ENCODE measurements at places on chromosomes 4 and X.

- DNase-seq = no peak
These were observed 57.4 kb upstream of the PITX2 start for GRCh38 chr4:110680265-110680664.

DNA sequence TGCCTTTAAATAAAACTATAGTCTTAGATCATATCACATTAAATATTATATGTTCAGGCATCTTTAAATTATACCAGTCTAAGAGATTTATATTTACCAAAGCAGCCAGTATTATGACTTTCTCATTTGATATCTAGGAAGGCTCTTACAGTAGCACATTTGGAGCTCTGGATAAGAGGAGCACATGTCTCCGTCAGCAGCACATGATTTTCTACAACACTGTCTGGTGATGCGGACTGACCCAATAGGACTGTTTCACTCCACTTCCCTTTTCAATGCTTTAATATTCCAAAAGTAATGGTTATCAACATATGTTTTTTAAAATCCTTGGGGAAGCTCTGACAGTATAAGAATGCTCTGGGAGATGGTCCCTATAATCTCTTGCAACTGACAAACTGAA lies 61.5 kb downstream of the HAUS3 start:
- DNase-seq = no peak

GRCh38 chr4:183993676-183994075 lies 88.6 kb downstream of the STOX2 start:
- no peak for DNase-seq

GRCh38 chr4:99651016-99651769 lies 6.4 kb downstream of the C4orf54 start:
- DNase-seq = no peak

DNA sequence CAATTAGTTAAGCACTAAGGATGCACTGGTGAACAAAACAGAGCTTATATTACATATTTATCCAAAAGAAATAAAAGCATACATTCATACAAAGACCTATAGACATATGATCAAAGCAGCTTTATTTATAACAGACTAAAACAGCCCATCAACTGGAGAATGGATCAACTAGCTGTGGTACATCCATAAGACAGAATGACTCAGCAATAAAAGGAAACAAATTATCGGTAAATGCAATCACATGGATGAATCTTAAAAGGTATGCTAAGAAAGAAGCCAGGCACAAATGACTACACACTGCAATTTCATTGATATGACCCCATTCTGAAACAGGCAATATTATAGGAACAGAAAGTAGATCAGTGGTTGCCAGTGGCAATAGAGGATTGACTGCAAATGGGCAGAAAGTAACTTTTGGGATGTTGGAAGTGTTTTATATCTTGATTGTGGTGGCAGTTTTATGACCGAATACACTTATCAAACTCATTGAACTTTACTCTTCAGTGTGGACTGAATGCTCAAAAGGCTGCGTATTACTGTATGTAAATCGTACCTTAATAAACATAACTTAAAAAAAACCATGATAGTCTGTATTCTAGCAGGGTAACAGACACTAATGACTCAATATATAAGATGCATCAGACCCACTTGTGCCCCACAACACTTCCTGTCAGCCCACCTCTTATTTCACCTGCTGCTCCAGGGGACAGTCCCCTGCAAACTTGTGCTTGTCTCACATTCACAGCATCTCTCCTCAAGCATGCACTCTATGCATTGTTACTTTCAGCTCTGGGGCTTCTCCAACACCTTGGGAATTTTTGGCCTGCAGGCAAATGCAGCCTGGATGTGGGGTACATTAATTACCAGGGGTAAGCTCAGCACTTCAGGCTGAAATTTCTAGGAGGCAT lies 59.1 kb downstream of the MID1IP1 start:
- DNase-seq = peak; percentile 7

GRCh38 chrX:150207733-150208132 lies 155.4 kb upstream of the MAMLD1 start:
- no peak for DNase-seq

DNA sequence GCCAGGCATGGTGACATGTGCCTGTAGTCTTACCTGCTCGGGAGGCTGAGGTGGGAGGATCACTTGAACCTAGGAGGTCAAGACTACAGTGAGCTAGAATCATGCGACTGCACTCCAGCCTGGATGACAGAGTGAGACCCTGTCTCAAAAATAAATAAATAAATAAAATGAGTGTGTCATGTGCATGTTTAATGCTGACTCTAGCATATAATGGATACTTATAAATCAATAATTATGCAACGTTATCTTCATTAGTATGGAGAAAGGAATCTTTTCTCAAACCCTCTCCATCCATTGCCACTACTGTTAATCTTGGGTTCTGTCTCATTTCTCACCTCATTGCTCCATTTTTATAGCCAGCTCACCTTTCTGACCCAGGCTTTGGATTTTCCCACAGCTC lies 189.5 kb upstream of the RPL34 start:
- DNase-seq = no peak

DNA sequence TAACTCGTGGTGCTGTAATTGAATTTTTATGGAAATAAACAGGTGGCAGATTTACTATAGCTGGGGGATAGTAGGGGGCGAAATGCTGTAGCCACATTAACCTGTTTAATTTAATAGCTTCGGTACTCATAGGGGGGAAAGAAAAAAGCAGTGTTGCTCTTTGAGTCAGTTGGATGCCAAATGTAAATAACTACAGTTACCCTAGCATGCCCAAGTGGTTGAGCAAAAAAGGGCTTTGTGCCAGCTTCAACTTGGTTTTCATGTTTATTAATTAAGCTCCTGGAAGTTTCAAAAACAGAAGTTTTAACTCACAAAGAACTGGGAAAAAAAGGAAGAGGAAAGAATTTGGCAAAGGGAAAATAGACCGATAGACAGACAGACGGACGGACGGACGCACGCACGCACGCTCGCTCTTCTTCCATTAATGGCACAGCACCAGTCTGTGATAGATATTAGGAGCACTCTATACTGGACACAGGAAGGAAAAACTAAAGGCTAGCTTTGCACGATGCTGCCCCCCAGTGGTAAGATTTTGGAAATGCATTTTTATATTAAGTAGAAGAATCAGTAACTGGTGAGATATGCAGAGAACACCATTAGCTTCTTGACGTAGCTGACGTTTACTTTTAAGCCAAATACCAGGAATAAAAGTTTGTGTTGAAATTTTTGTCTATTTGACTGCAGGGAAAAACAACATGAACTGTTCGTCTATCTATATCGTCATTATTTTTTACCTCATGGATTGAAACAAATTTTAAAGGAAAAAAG lies 151.8 kb downstream of the SLC7A11 start:
- peak; percentile 10 for DNase-seq

- DNase-seq = no peak
These were observed 27.3 kb downstream of the BCORL1 start for GRCh38 chrX:130009658-130010223.

DNA sequence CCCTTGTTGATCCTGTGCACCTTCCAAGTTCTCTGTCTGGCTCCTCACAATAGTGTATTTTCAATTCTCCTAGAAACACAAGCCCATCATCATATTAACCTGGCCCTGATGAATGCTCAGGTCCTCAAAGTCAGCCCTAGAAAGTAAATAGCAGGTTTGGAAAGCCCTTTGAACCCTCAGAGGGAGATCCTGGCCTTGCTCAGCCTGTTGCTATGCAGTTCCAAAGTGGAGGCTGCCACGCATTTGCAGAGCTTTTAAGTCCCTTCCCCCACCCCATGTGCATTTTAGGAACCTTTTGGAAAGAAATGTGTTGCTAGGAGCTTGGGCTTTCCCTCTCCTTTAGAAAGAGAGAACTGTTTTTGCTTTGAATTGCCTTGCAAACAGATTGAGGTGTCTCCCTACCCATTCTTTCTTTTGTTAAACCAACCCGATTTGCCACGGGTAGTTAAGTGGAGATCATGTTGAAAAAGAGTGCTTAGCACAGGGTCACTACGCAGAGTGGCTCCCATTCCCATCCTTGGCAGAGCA lies 12.2 kb downstream of the MAMLD1 start:
- no peak for DNase-seq

- DNase-seq = no peak
These were observed 926 bp downstream of the NDP start for GRCh38 chrX:43971966-43972961.

GRCh38 chrX:13341491-13342101 lies 21.7 kb upstream of the ATXN3L start:
- no peak for DNase-seq

DNA sequence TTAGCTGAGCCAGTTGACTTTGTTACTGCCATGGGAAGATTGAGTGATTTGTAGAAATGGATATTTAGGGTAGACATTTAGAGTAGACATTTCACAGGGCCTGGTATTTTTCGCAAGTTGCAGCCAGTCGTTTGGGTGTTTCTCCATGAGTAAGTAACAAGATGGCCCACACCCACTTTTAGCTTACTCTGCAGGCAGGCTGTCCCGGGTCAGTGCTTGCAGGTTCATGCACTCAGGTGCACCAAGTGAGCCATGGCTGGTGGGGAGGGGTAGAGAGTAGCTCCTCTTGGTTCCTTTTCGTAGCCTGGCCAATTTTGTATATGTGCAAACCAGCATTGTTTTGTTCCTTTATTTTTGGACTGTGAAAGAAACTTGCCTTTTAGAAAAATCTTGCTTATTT lies 145.6 kb downstream of the POLA1 start:
- no peak for DNase-seq

DNA sequence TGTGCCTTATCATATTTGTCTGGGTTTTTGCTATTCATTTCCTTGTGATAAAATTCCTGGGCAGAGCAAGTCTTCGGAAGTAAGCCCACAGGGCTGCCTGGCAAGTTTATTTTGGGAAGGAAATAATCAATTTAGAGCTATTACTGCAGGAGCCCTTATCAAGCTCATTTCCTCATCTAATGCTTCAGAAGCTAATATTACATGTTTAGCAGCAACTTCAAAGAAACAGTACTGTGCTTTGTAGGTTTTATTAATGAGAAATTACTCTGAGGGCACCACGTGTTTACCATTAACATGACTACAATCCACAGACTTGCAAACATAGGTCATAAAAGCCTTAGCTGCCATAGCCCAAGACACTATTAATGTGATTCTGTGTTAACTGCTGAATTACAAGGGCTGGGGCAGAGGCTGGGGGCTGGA lies 540.0 kb downstream of the SPRY1 start:
- no peak for DNase-seq

- no peak for DNase-seq
These were observed 57.2 kb upstream of the BEX4 start for GRCh38 chrX:103157496-103158316.

GRCh38 chrX:118448273-118448783 lies 47.3 kb upstream of the DOCK11 start:
- DNase-seq = no peak

DNA sequence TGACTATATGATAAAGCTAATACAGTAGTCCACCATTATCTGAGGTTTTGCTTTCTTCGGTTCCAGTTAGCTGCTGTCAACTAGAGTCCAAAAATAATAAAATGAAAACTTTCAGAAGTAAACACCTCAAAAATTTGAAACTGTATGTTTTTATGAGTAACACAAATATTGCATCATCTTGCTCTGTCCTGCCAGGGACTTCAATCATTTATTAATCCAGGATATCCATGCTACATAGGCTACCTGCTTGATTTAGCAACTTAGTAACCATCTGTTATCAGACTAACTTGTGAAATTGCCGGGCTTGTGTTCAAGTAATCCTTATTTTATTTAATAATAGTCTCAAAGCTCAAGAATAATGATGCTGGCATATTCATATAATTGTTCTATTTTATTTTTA lies 1537.8 kb upstream of the PABPC4L start:
- DNase-seq = no peak

DNA sequence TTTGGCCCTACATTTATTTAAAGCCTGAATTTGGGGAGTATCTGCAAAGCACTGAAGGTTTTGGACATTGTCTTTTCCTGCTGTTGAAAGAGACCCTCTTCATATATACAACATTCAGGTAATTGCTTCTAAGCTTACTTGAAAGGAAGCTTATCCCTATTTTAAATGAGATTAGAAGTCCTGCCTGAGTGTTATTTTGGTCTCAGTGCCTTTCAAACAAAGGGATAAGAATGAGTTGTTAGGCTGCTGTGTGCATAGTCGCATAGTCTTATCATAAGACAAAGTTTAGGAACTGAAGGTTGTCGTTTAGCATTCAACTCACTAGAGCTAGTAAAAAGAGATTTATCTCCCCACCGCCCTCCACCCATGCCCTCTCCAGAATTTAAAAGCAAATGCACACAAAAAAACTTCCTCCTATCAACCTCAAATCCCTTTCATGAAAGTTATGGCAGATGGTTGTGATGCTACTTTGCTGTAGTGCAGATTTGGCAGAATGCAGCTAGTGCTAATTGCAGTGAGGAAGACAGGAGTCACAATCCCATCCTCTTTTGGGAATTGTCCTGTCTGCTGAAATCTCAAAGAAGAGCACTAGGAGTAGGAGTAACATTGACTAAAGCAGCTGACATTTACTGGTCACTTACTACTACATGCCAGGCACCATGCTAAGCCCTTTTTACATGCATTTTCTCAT lies 5.8 kb downstream of the HERC3 start:
- no peak for DNase-seq

DNA sequence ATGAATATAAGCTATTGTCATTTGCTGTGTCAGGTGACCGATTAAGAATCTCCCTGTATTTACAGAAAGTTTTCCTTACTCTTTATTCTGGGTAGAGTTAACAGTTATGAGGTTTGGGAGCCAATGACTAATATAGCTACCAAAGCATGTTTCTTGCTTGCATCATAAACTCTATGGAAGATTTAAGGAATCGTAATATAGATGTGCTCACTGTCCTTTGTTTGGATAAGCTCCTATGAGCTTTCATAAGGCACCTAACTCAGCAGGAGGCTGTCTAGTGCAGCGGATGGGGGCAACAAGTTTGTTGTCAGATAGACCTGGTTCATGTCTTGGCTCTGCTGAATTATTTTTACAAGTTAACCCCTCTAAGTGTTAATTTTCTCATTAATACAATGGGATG lies 75.0 kb upstream of the PAQR3 start:
- no peak for DNase-seq

- no peak for DNase-seq
These were observed 315.6 kb upstream of the SMIM31 start for GRCh38 chr4:164438321-164438720.

DNA sequence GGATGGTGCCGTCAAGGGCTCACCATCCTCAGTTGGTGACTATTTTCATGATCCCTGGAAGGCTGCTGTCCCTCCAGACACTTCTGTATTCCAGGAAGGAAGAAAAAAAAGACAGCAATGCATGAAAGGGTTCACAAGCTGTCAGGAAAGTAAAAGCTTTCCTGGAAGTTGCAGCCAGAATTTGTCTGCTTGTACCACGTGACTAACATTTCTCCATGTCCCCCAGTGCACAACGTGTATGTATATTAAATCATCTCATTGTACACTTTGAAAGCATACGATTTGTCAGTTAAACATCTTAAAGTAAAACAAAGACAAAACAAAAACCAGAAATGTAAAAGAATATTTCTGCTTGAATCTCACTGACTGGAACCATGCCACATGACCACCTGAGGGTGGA lies 127.4 kb upstream of the CLNK start:
- no peak for DNase-seq

- no peak for DNase-seq
These were observed 106.5 kb downstream of the NYX start for GRCh38 chrX:41553688-41554087.
